ENCODE measurements at places on chromosomes 3 and 15. TPM values are rescaled to one million over a fixed set of nuclear protein-coding genes. Genes with fewer than 3 reads are reported as not detected.

Gene MUC13
- 248 TPM for total RNA-seq

Gene C3orf85
- not detected for total RNA-seq

Gene RTP4
- 5.4 TPM for total RNA-seq

Gene PATL2
- total RNA-seq, result 2.2 TPM

- no peak for DNase-seq
These were observed 45.0 kb downstream of the DLG1 start for GRCh38 chr3:197253238-197253947.

DNA sequence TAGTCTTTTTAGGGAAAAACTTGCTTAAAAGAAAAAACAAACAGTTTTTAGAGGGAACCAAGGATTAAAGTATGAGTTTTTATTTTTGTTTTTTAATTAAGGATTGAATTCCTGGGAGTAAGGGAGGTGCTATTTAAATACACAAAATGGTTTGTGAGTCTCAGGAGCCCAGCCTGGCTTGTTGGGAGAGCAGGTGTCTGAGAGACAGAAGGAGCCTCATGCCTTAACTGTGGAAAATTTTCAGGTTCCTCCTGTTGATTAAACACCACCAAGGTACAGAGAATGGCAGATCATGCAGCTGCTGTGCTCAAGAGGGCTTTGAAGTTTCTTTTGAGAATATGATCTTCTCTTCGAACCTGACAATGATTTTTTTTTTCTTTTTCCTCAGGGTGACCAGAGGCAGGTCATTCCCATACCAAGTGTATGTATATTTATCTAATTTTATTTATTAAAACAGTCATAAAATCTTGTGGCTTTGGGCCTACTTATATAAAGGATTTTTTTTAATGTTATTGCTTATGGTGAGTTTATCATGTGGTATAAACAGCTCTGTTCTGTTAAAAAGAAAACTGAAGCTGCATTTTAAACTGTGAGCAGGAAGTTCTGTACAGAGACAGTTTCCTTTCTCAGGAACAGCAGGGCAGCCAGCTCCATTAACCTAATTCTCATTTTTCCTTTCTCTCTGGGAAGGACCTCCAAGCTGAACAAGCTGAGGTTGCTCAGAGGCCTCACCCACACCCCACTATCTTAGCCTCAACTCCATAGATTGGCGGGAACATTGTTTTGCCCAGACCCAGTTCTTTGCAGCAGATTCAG, 33.7 kb upstream of the VILL start:
- no peak for DNase-seq

DNA sequence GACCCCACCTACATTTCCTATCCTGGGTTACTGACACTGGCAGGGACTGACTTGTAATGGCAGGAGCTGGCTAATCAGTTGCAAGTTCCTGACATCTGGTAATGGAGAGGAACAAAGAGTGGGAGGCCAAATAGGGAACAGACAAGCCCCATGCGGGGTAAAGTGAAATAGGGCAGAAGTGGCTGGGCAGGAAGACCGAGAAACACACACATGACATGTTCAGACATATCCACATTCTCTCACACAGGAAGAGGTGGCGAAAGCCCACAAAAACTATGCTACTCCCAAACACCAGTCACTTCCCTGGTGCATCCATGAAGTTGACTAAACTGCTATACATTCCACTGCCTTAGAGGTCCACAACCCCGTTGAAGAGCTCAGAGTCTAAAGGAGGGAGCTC, 394.1 kb upstream of the TBL1XR1 start:
- peak; percentile 20 for DNase-seq

DNA sequence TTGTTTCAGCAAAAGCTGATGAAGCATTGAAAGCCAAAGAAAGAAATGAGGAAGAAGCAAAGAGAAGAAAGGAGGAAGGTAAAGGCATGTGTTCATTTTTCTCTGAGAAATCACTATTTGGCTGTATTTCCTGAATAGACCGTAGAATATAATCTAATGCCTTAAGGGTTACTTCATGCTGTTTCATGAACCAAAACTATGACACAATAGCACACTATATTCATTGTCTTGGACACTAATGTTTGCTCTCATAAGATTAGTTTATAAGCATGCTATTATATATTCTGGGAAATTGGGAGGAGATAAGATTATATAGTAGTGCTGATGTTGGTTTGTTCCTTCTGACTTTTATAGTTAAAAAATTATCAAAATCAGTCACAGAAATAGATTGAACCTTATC, 110.1 kb upstream of the MLF1 start:
- no peak for DNase-seq

- DNase-seq, result no peak
These were observed 1.4 kb downstream of the NR1I2 start for GRCh38 chr3:119783255-119783654.

- DNase-seq, result no peak
These were observed 597 bp downstream of the P2RY12 start for GRCh38 chr3:151383956-151384355.

DNA sequence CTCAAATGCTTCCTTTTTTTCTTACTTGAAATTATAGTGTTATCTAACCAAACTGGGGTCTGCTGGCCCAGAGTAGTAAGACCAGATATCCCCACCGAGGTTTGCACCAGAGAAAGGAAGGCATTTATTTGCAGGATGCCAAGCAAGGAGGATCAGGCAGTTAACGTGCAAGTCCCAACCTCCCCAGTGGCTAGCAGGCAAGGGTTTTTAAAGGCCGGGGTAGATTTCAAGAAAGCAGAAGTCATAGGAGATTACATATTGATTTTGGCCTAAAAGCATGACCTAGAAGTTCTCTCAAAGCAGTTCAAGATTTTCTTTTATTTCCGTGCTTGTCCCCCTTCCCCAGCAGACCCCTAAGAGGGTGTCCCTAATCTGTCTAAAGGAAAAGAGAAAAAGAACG, 32.8 kb upstream of the STRIT1 start:
- DNase-seq, result no peak

GRCh38 chr3:69116897-69117296, 5.5 kb downstream of the LMOD3 start:
- DNase-seq, result peak; percentile 56

DNA sequence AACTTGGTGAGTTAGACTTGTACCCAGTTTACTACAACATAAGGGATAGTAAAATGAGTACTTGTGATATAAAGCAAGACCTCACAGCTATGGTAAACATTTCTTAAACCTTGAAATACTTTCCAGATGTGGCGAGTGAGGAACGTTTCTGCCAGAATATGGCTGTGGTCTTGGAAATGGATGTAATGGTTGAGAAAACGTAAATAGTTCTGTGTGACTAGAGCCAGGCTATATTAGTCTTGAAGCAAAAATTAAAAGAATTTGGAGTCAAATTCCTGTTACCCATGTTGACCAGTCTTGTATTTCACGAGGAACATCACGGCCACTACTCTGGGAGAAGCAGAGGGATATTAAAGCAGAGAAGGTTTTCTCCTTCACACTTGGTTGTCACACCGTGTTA, 15.3 kb downstream of the OR4F15 start:
- DNase-seq, result no peak

DNA sequence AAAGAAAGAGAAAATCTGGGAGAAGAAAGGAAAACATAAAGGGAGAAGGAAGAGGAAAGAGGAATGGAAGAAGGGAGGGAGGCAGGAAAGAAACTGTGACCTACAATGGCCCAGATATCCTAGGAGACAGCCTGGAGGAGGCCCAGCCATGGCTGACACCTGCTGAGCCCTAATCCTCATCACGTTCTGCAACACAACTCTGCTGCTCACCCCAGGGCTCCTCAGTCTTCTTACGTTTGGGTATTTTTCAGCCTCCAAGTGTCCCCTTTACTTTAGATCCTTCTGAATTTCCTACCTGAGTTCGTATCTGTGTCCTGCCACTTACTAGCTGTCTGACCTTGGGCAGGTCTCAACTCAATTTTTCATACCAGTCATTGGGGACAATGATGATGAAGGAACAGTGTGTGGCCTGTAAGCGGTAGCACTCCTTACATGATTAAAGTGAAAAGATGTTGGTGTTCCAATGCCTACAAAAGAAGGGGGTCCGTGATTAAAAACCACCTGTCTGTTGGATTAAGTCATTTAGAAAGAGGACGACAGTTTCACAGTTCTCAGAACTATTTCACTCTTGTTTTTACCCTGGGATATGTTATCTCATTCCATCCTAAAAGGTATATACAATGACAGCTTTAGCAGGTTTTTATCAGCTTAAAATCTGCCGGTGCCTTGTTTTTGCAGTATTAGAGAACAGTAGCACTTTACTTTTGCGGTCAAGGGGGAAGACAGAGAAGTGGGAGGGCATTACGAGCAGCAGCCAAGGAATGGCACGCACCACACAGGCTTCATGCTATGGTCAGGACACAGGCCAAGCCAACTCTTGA, 47.4 kb downstream of the CCR4 start:
- DNase-seq, result no peak

DNA sequence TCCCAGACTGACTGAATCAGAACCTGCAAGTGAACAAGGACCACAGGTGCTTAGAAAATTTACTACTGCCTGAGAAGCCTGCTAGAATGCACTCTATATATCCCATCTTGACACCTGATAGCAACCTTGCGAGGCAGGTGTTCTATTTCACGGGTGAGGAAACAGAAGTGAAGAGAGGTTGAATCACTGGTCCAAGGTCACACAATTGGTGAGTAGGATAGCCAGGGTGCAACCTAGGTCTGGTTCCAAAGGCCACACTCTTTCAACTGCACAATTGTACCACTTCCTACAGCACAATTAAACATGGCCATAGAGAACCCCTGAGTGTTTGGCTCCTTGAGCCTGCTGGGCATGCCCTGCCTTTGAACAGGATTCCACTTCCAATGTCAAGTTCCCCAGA, 87.0 kb downstream of the RAB11A start:
- DNase-seq, result no peak

All from mucosa of gallbladder (tissue), 1 donor.